SK-N-SH treated with all-trans-retinoic acid at 6 μM for 48 hours (cell line): ENCODE measurements at places on chromosomes 6 and 20.
A peak's percentile ranks its signal among the peaks of the same experiment; 100 is the strongest.

- no peak for ATAC-seq
Observed at GRCh38 chr6:33053230-33053629, 20.2 kb downstream of the HLA-DPA1 start.

GRCh38 chr20:17732907-17733521 lies 33.2 kb downstream of the BANF2 start:
- ATAC-seq: no peak; the same call in 1 of the 3 replicates

DNA sequence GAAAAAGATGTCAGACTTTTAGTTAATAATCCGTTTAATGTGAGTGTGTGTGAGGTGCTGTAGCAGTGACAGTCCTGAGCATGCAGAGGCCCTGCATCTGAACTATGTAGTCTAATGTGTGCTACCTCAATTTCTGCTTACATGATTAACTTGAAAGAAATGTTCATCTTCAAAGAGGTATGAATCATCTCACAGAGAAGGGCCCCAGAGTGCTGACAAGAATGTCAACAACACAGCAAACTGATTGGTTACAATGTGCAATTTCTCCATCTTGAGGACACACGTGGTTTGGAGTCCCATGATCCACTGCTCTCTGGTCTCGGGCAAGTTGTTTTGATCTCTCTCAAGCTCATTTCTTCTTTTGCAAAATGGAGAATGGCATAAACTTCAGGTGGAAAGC lies 61.7 kb upstream of the EMILIN3 start:
- peak; percentile 27; the same call in 1 of the 3 replicates for ATAC-seq

DNA sequence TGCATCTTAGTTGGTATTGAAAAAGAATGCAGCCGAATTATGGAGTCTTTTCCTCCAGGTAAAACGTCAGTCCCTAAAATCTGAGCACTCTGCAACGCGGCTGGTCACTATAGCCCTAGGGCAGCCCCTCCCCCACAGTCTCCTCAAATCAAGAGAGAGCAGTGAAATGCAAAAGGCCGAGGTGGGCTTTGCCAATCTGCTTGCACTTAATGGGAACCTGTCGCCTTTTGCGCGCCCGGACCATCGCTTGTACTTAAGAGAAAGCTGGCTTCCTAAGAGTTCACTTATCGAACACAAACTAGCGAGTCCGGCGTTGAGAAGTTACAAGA lies 447 bp downstream of the MCM3 start:
- ATAC-seq: peak; percentile 1; the same call in 2 of the 3 replicates

- no peak for ATAC-seq
Observed at GRCh38 chr6:32920715-32921114, 20.1 kb downstream of the HLA-DMB start.

DNA sequence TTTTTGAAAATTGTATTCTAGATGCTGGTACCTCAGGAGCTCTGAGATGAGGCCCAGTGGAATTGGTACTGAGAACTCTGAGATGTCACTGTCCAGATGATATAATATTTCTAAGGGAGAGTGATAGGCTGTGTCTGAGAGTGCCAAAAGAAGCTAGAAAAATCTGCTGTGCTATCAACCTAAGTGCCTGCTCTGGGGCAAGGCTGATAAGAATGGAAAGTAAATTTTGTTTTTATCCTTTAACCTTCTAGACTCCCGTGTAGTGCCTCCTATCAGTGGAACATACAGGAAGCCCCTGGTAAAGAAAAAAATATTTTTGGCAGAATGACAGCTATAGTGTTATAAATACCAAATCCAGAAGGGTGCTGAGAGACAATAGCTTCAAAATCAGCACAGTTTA lies 348.2 kb downstream of the TFAP2B start:
- no peak for ATAC-seq

- ATAC-seq: no peak
Observed at GRCh38 chr6:134640229-134640628, 309.7 kb downstream of the ALDH8A1 start.

DNA sequence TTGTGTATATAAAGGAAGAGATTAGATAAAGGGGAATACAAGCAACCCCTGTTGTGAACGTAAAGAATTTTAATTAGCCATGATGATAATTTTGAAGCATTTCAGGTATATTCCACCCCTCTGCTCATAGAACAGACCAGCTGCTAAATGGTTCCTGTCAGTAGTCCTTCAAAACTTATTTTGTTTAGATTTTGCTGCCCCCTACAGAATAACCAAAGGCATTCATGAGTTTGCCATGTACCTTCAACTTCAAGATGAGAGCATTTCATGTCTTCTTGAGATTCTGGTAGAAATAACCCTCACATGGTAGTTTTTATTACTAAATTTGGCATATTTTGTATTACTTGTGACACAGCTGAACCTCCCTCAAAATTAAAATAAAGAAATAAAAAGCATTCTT lies 1586.7 kb downstream of the HACE1 start:
- peak; percentile 52; the same call in 1 of the 3 replicates for ATAC-seq

DNA sequence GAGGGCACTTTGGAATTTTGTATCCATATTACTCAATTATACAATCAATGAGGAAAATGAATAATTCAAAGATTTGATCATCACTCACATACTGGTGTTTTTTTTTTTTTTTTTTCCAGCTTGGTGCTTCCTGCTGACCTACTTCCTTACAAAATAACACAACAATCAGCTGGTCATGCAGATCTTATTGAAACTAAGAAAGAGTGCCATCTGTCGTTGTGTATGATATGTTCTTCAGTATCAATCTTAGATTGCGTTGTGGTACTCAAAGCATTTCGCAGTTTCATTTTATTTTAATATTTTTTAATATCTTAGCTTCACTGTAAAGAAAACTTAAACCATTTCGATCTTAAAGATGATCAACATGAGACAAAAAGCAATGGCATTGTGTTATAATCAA lies 155.6 kb downstream of the OGFRL1 start:
- ATAC-seq: peak; percentile 74; the same call in 2 of the 3 replicates

GRCh38 chr20:61320691-61321425 lies 68.8 kb downstream of the CDH4 start:
- ATAC-seq: no peak

DNA sequence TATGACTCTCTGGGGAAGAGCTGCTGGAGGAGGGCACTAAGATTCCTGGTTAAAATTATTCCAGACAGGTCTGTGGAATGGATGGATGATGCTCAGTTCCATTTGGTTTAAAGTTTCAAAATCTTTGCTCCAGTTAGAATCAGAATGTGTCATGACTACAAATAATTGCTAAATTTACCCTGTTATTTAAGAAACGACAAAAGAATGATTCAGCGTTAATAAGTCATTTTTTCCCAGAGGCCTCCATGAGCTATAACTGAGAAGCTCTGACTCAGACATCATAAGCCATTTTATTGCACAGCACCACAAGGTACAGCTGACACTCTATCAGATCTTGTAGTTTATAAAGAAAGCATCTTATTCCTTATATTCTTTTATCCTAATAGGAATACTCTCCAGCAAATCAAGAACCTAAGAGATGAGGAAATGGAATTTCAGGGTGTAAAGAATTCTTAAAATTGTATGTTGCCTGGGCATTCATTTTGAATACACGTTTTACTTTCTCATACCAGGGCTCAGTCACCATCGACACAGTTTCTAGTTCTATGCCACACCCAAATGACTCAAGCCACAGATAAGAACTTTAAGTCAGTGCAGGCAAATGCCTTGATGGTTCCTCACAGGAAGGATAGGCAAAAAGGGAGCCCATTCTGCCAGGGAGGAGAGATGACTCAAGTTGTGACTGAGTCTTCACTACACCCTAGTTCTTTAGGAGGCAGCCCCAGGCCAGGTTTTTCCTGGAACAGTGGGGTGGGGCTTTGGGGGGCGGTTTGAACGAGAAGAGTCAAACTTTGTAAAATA lies 636.0 kb downstream of the MMUT start:
- ATAC-seq: peak; percentile 88

DNA sequence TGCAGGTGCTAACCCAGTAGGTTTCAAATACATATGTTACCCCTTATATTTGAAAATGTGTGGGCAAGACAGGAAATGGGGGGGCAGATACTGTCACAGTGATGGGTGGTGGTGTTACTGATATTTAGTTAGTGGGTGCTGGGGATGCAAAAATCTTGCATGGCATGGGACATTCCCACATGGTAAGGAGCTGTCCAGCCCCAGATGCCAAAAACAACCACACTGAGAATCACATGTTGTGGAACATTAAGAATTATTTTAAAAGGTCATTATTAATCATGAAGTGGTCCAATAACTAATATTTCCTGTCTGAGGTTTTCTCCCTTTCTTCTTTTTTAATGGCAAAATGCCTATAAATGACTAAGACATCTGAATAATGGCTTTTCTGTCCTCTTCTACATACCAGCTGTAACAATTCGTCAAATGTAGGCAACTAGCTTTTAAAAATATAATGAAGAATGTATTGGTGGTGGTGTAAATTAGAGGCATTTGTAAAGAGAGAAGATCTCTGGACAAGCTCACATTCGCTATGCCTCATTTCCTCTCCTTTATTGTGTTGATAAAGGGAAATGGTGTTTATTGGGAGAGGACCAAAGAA lies 57.3 kb upstream of the SLC35B3 start:
- ATAC-seq: no peak

DNA sequence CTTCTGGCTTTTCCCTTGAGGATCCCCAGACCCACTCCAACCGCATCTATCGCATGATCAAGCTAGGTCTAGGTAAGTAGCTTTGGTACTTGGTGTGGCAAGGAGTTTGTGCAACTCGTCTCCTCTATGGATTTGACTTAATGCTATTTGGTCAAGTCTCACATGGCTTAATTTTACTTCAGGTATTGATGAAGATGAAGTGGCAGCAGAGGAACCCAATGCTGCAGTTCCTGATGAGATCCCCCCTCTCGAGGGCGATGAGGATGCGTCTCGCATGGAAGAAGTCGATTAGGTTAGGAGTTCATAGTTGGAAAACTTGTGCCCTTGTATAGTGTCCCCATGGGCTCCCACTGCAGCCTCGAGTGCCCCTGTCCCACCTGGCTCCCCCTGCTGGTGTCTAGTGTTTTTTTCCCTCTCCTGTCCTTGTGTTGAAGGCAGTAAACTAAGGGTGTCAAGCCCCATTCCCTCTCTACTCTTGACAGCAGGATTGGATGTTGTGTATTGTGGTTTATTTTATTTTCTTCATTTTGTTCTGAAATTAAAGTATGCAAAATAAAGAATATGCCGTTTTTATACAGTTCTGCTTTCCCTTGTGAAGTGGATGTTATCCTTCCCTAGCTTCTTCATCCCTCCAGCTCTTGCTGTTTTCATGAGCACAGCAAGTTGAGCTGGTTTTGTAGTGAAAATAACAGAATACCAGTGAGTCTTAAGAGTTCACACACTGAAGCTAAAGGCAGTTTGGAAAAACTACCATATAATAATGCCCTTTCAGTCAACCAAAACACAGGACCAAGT lies 3.8 kb downstream of the SLC35B2 start:
- ATAC-seq: peak; percentile 9; the same call in 2 of the 3 replicates

- ATAC-seq: peak; percentile 81
Observed at GRCh38 chr6:30814146-30815040, 69.9 kb upstream of the DDR1 start.

GRCh38 chr20:25549843-25550477 lies 35.4 kb downstream of the NINL start:
- 0 out of 3 replicates have a peak, but pooled peaks have one; percentile 11 for ATAC-seq

- ATAC-seq: no peak
Observed at GRCh38 chr20:15653396-15654207, 919.6 kb downstream of the KIF16B start.
